CD8-positive, alpha-beta memory T cell (primary cell): ENCODE measurements at places on chromosomes 3 and 15. TPM values are rescaled to one million over a fixed set of nuclear protein-coding genes. Genes with fewer than 3 reads are reported as not detected.

- no peak overlapping the region for H3K27ac ChIP-seq
- H3K4me1 ChIP-seq: no peaks in the 10 kb centered on the region
- no peaks in the 10 kb centered on the region for H3K36me3 ChIP-seq
- H3K4me3 ChIP-seq: no peak overlapping the region
- no peaks in the 10 kb centered on the region for H3K27me3 ChIP-seq
Observed at GRCh38 chr15:68732451-68732850, 88.2 kb downstream of the ANP32A start.

DNA sequence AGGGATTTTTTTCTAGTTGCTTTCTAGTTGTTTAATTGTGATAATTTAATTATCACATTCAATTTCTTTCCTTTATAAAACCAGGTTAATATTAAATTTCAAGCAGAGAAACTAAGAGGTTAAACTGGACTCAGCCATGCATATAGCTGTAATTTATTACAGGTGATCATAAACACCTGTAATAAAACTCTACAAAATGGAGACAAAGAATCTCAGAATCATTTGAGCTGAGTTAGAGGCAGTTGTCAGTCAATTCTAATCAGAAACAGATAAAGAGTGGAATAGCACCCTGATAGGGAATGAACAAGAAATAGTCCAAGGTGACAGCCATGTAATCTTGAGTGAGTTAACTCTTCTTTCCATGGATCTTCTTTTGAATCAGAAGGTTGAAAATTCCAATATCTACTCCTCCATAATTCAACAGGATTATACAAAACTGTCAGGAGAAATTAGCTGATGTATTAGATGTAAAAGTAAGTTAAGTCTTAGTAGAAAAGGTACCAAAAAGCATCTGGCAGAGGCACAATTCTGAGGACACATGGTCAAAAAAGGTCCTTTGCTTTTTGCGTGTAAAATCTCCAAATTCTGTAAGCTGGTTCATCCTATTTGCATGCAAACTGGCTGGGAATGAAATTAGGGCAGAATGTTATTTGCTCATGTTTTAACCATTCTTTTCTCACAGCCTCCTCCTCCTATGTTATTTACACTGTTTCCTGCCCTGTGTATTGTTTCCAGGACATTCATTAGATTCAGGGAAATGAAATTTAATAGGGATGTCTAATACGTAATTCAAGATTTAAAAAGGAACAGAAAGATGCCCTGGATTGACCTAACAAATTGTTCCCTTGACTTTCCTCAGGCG is 39.4 kb upstream of the B3GNT5 start:
- H3K27me3 ChIP-seq: no peaks in the 10 kb centered on the region
- H3K4me3 ChIP-seq: no peak overlapping the region
- H3K27ac ChIP-seq: no peak overlapping the region
- no peaks in the 10 kb centered on the region for H3K4me1 ChIP-seq
- no peaks in the 10 kb centered on the region for H3K36me3 ChIP-seq
- DNase-seq: no peak

Gene RHCG
- not detected for total RNA-seq

DNA sequence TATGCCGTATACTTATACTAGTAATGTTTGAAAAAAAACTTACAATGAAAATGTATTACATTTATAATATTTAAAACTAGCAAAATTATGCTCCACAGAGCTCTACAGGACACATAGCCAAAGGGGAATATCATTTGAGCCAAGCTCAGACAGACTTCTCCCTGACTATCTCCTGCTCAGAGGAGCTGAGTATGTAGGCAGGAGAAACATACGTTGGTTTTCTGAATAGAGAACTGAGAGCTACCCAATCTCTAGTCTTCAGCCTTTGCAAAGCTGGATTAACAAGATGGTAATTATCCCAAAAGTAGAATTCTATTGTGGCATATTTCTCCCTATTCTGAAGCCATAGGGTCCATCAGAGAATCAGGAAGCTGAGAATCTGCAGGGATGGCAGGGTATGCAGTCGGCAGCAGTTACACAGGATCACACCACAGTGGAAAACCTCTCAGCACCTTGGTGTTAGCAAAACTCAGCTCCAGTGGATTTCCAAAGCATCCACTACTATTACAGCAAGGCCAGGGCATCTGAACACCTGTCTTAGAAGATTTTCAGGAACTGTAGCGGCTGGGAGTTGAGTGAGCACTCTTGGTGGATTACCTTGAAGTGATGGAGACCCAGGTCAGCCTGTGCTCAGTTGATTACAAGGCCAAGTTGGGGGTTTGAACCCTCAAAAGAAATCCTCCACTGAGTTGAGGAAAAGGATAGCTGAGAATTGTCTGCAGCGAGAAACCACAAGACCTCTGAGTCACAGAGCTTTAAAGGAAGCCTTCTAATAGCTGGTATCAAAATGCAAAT is 30.1 kb downstream of the GPR15 start:
- H3K4me1 ChIP-seq: peaks cover 73% of the 10 kb centered on the region
- H3K27ac ChIP-seq: no peak overlapping the region
- DNase-seq: no peak
- no peaks in the 10 kb centered on the region for H3K27me3 ChIP-seq
- no peaks in the 10 kb centered on the region for H3K36me3 ChIP-seq

GRCh38 chr15:69215314-69216035 is 55.0 kb downstream of the GLCE start:
- no peaks in the 10 kb centered on the region for H3K4me1 ChIP-seq
- no peak for DNase-seq
- no peak overlapping the region for H3K4me3 ChIP-seq
- no peaks in the 10 kb centered on the region for H3K36me3 ChIP-seq
- H3K27ac ChIP-seq: no peak overlapping the region
- H3K27me3 ChIP-seq: no peaks in the 10 kb centered on the region
